Smooth muscle cell of the brain vasculature (primary cell): ENCODE measurements at places on chromosomes 7 and 10.

DNA sequence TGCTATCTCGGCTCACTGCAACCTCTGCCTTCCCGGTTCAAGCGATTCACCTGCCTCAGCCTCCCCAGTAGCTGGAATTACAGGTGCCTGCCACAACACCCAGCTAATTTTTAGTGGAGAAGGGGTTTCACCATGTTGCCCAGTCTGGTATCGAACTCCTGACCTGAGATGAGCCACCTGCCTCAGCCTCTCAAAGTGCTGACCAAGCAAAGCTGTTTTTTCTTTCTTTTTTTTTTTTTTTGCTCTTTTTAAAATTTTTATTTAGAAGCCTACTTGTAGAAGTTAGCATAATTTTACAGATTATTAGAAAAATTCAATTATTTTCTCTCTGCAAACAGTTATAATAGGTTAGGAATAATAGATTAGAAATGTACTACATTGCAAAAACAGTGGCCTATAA, 1.2 kb upstream of the FGFBP3 start:
- no peak for DNase-seq

GRCh38 chr10:1577945-1578344, 159.4 kb downstream of the ADARB2 start:
- no peak for DNase-seq

- DNase-seq: no peak
Measured at GRCh38 chr7:22124941-22125340, 179.2 kb upstream of the CDCA7L start.

- DNase-seq: no peak
Measured at GRCh38 chr7:68420342-68421192, 1177.7 kb upstream of the AUTS2 start.

DNA sequence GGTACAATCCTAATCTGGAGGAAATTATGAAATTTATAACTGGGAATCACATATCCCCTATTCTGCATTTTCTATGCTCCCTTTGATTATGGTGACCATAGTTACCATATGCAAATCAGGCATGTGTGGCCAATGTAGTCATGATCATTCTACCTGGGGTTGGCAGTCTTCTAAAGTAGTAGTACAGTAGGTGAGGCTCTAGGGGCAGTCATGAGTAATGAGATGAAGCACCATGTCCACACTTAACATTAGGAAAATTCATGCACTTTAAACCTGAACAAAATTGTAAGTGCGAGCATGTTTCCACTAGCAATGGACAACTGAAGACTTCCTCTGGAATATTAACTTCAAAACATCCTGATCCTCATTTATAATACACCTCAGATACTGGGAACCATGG, 545.9 kb downstream of the SUGCT start:
- no peak for DNase-seq
